Activated CD4-positive, alpha-beta T cell treated with anti-CD3 and anti-CD28 coated beads for 24 hours (primary cell): ENCODE measurements at places on chromosomes 16 and 17.

DNA sequence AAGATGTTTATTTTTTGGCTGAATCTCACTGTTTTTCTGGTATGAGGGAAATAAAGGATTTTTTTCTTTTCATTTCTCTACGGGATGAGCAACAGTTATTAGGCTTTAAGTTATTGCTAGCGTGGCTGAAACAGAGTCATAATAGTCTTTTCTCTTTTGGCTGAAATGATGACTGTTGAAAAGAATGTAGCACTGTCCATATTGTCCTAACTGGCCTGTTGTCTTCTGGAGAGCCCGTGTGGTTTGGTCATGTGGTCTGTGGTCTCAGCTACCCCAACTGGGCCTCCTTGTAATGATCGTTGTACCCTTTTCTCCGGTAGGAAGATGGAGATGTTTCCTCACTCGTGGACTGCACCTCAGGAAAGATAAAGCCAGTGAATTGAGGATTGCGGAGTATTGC, 36.6 kb downstream of the EPN2 start:
- no peak for DNase-seq

GRCh38 chr17:4810696-4811290, 3.8 kb downstream of the PLD2 start:
- DNase-seq = no peak

DNA sequence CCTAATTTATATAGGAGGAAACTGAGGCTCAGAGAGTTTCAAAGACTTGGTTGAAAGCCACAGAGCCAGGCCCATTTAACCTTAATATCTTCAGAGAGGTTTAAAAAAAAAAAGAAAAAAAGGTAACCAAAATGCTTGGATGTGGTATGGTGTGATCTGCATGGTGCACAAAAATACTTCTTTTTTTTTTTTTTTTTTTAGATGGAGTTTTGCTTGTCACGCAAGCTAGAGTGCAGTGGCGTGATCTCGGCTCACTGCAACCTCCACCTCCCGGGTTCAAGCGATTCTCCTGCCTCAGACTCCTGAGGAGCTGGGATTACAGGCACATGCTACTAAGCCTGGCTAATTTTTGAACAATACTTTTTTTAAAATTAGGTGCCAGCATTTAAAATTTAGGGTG, 101.8 kb downstream of the XYLT1 start:
- no peak for DNase-seq

DNA sequence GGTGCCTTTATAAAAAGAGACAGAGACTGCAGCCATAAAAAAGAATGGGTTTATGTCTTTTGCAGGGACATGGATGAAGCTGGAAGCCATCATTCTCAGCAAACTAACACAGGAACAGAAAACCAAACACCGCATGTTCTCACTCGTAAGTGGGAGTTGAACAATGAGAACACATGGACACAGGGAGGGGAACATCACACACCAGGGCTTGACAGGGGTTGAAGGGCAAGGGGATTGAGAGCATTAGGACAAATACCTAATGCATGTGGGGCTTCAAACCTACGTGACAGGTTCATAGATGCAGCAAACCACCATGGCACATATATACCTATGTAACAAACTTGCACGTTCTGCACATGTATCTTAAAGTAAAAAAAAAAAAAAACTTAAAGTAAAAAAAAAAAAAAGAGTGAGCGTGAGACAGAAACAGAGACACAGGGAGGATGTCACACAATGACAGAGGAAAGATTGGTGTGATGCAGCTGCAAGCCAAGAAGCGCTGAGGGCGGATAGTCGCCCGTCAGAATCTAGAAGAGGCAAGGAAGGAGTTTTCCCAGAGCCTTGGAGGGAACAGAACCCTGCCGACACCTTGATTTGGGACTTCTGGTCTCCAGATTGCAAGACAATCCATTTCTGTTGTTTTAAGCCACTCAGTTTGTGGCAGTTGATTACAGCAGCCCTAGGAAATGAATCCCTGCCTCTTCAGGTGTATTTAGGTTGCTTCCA, 27.4 kb upstream of the TNS4 start:
- no peak for DNase-seq

GRCh38 chr16:79284766-79285165, 315.8 kb downstream of the MAF start:
- no peak for DNase-seq

GRCh38 chr17:50603340-50603739, 31.3 kb upstream of the ABCC3 start:
- DNase-seq = no peak

- DNase-seq = no peak
Measured at GRCh38 chr17:57572062-57572461, 173.0 kb downstream of the CCDC182 start.

GRCh38 chr17:68518063-68518815, 6.0 kb downstream of the PRKAR1A start:
- DNase-seq = no peak

GRCh38 chr16:87550495-87550961, 51.8 kb upstream of the JPH3 start:
- peak; percentile 48 for DNase-seq

DNA sequence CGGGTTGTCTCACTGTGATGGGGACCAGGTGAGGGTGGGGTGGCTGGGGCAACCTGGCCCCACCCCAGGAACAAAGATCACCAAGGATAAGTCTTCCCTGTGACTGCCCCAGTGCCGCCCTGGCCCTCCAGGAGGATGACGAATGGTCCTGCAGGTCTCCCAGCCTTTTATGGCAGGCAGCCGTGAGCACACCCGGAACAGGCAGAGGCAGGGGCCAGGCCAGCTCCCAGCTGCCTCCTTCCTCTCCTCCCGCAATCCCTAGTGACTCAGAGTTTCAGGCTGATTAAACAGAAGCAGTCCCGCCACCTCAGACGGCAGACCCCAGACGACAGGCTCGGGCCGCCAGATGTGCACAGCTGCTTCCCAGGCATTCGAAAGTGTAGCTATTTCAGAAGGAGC, 13.3 kb downstream of the JUP start:
- no peak for DNase-seq

GRCh38 chr17:17757391-17757791, 76.1 kb downstream of the RAI1 start:
- DNase-seq = no peak

DNA sequence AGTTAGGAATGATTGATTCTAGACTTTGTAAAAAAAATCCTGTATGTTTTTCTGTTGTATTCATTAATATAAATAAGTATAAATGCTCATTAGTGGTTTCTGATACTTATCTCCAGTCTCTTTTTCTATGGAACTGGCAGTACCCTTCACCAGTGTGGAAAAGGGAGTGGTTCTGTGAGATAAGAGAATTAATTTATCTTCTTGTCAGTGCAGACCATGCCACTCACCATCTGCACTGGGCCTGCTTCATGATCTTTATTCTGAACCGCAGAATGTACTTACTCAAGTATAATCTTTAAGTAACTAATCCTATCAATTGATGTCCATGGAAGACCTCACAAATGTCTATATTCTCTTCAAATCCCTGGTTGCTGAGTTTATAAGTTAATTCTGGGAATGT, 836.1 kb upstream of the CDH8 start:
- DNase-seq = no peak

DNA sequence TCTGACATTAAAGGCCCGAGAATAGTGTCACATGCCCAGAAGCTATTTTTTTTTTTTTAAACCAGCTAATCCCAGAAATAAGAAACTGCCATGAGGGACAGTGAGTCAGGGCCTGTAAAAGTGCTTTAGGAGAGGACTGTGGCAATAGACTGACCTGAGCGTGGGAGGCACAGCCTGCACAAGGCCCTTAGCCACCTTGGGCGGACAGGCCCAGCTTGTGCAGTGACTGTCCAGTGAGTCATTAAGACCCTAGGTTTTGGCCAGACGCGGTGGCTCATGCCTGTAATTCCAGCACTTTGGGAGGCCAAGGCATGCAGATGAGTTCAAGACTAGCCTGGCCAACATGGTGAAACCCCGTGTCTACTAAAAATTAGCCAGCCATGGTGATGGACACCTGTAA, 343.0 kb upstream of the ZFHX3 start:
- no peak for DNase-seq

GRCh38 chr17:17682293-17682736, 1.1 kb downstream of the RAI1 start:
- DNase-seq = no peak
